ENCODE measurements at places on chromosomes 13 and 19.

DNA sequence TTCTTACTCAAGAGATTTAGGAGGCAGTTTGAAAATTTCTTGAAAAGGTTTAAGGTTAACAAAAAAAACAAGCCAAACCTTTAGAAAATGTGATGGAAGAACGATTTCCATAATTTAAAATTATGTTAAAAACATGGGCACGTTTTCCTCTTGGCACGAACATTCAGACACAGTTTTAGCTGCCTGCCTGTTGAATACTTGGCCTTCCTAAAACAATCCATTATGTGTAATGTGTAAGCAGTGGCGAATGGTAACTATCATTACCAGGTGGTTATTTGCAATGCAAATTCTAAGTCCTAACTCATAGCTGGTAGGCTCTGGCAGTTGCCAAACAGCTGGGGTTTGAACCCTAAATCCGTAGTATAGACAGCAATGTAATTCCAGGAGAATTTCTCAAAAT, 1425.7 kb upstream of the SLC10A2 start:
- no peak for DNase-seq

GRCh38 chr19:13154911-13155471, 4.8 kb downstream of the IER2 start:
- no peak for DNase-seq

GRCh38 chr19:35334144-35334753, 5.3 kb downstream of the CD22 start:
- no peak for DNase-seq

GRCh38 chr13:21426238-21426637, 32.9 kb downstream of the ZDHHC20 start:
- no peak for DNase-seq

DNA sequence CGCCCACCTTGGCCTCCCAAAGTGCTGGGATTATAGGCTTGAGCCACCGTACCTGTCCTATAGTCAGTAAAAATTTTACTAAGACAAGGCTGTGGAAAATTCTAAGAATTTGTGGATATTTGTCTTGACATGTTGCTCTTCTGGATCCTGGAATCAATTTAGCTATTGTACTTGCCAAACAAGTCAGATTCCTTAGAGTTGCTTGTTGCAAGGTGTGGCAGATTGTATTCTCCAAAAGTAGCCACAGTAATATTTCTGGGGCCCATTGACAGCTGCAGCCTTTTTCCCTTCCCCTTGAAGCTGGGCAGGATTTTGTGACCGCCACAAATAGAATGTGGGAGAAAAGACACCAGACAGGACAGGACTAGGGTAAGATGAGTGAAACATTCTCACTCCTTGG, 98.8 kb upstream of the TMTC4 start:
- no peak for DNase-seq

- no peak for DNase-seq
Observed at GRCh38 chr13:102405499-102406100, 3.8 kb upstream of the FGF14 start.

DNA sequence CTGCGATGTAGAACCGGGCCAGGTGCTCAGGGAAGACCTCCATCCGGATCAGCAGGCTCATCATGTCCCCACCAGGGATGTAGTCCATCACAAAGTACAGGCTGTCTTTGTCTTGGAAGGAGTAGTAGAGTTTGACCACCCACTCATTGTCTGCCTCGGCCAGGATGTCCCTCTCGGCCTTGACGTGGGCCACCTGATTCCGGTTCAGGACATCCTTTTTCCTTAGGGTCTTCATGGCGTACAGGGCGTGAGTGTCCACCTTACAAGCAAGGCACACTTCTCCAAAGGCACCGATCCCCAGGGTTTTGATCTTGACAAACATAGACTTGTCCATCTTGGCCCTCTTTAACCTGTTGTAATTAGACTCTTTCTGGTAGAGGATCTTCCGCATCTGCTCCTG, 78.0 kb downstream of the LATS2 start:
- no peak for DNase-seq

DNA sequence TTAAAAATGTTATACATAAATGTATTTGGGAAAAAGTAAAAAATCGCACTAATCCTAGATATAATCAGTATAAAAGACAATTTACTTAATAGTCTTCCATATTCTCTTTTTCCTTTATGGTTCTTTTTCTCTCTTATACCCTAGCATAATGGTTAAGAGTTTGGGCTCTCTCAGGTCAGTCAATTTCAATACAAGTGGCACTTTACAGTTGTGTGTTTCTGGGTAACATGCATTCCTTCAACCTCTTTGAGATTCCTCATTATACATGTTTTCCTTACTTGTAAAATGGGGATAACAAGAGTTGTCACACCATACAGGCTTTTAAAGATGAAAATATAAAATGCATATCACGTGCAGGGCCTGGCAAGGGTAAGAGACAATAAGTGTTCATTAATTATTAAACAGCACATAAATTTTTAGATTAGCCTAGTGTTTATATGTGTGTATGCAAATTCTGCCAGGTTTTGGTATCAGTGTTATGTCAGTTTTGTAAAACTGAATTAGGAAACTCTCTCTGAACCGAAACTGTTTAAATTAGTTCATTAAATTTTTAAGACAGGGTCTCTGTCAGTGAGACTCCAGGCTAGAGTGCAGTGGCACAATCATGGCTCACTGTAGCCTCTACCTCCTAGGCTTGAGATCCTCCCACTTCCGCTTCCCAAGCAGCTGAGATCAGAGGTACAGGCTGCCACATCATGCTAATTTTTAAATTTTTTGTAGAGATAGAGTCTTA, 49.8 kb downstream of the ELF1 start:
- DNase-seq = no peak

GRCh38 chr19:338421-338820, 6.2 kb downstream of the MIER2 start:
- no peak for DNase-seq

DNA sequence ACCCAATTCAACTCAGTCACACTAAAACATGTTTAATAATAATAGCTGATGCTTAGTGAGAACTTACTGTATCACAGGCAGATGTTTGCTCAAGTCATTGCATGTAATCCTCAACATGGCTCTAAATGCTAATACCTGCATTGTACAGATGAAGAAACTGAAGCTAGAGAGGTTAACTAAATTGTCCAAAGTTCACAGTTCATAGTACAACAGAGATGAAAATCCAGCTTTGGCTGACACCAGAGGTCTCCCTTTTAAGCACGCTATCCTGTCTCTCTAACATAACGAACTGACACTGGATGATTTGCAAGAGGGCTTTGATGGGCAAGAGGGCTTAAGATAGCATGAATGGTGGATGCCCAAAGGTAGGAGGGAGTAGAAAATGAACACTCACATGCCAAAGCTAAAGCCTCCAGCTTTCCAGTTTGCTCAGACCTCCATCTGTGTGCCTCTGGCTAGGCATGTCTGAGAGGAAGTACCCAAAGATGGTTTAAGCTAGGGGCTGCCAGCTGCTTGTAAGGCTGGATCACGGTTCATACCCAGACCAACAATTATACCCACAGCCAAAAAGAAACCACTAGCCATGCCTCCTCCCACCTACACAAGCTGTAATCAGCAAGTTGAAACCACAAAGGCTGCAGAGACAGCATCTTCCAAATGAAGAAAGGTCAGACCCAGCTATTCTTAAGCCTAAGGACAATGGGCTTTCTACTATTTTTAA, 196.9 kb upstream of the UBL3 start:
- DNase-seq = no peak

DNA sequence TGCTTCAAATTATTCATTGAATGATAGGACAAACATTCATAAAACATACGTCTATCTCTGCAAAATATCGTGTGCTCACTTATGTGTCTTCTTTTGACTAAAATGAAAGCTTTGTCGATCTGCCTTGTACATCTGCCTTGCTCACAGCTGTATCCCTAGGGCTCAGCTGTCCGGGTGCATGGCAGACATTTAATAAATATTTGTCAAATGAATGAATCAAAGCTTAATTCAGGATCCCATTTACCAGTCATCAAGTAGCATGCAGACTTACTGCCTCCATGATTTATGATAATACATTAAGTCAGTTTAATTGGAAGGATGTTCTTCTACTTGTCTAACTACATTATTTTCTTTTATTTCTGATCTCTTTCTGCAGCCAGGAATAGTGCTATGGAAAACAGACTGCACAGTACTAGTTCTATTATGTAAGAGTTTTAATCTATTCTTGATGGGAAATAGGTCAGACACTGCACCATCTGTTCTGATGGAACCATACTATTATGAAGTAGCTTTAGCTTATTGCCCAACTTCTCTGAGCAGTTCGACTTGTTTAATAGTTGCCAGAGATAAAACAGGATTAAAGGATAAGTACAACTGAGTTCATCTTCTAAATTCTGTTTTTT, 13.2 kb downstream of the SLC46A3 start:
- no peak for DNase-seq

- no peak for DNase-seq
Observed at GRCh38 chr19:2324220-2324948, 4.0 kb downstream of the LSM7 start.

DNA sequence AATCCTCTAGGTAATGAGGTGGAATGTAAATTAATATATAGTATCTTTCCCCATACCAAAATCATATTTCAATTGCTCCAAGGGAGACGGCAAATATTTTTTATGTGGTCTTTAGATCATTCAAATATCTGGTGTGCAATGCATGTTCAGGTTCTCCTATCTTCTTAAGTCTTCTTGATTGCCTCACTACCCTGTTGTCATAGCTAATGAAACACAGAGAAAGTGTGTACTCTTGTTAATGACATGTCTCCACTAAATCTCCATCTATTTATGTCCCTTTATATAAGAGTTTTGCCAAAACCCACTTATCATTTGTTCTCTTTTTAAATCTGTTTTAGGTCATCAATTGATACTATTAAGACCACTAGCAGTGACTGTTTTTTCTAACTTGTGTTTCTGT, 6.6 kb downstream of the STARD13 start:
- DNase-seq = no peak

DNA sequence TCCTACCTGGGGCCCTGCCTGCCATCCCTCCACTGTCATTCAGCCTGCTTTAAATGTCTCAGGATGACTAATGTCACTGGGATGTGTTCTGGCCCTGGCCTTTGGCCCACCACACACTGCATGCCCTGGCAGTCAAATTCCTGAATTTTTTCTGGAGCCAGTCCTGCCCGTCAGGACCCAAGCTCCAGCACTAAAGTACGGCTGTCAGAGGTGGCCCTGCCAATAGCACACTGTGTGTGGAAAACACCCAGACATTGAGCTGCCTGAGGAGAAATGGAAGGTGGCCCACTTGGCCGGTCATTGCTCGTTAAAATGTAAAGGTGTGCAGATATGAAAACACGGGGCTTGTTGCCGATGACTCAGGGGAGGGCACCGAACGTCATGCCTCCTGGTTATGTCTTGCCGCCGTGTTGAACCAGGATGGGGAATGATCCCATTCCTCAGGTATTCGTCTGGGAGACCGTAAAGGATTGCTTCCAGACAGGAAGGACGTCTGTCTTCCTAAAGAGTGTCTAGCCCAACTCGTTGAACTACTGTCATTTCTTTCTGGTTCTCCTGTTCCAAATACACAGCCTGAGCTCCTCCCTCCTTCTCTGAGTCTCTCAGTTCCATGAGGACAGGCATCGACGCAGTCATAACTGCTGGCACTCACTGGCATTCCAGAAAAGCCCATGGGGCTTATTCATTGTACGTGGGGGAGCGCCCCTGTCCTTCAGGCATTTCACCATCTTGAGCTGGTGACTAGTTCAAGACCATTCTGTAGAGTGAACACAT, 40.6 kb downstream of the COL4A2 start:
- DNase-seq = no peak

GRCh38 chr13:37960427-37960826, 90.9 kb upstream of the TRPC4 start:
- no peak for DNase-seq

DNA sequence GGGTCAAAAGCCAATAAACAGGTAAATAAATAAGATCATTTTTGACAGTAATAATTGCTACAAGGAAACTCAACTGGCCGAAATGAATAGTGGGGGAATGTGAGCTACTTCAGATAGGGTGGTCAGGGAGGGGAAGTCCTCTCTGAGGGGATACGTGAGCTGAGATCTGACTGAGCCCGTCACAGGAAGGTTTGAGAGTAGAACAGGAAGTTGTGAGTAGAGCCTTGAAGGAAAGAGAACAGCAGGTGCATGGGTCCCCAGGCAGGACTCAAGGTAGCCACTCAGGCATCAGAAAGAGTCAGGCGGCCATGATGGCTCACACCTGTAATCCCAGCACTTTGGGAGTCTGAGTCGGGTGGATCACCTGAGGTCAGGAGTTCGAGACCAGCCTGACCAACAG, 6.3 kb downstream of the IRGQ start:
- DNase-seq = no peak

DNA sequence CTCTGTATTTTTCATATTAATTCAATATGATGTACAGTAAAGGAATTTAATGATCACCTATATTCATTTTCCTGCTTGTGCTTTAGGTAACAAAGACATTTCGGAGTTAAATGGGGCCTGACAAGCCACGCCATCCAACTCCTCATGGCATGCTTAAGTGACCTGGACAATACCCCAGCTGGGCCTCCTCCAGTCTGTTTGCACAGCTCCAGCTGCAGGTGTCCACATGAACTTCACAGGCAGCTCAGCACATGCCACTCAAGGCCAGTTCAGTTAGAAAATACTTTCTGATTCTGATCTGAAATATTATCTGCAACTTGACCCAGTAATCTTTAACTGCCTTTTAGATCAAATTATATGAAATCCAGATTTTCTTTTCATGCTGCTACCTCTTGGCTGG, 89.6 kb upstream of the SLC15A1 start:
- no peak for DNase-seq

DNA sequence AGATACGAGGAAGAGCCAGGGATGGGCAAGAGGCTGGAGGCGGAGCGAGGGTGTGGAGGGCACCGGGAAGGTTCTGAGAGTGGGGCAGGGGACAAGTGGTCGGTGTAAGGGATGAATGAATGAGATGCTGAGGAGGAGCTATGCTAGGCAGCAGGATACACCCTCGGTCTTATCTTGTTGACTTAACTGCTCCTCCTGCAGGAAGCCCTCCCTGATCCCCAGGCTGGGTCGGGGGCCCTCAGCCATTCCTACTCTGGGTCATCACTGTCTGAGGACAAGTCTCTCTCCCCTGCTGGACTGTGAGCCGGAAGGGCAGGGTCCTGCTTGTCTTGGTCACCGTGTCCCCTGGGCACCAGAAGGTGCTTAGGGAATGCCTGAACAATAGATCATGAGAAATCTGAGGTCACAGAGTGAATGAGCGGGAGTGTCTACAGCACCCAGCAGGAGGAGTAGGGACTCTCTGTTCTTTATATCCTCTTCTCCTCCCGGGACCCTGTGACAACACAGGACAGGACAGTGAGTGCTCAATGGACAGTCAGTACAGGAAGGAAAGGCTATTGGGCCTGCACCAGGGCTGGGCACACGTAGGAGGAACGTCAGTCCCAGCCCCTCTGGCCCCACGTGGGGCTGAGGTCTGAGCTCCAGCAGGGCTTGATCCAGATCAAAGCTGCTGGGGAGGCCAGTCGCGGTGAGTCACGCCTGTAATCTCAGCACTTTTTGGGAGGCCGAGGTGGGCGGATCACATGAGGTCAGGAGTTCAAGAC, 6.5 kb downstream of the NKPD1 start:
- DNase-seq = no peak

- DNase-seq = no peak
Observed at GRCh38 chr13:73522937-73523336, 464.1 kb downstream of the KLF5 start.

- DNase-seq = no peak
Observed at GRCh38 chr13:107043021-107043956, 475.4 kb upstream of the ARGLU1 start.

- DNase-seq = no peak
Observed at GRCh38 chr13:76889254-76889653, 3.0 kb upstream of the KCTD12 start.

GRCh38 chr19:29855087-29855486, 43.3 kb downstream of the CCNE1 start:
- DNase-seq = peak; percentile 56

All from chondrocyte (in vitro differentiated cells).